ENCODE measurements at places on chromosomes 2 and 18.

DNA sequence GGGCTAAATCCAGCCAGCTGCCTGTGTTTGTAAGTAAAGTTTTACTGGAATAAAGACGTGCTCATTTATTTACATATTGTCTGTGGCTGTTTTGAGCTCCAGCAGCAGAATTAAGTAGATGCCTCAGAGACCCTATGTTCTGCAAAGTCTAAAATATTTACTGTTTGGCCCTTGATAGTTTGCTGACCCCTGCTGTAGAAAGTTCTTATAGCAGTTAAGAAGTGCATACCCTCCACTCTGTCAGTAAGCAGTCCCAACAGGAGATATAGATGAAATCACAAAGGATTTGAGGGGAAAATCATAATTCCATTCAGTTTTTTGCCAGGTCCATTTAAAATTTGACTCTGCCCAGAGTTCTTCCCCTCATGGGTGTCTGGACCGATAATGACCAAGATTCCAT, 50.1 kb upstream of the ITM2C start:
- DNase-seq, result no peak

GRCh38 chr2:127743477-127744026, 42.3 kb downstream of the SFT2D3 start:
- DNase-seq, result no peak

DNA sequence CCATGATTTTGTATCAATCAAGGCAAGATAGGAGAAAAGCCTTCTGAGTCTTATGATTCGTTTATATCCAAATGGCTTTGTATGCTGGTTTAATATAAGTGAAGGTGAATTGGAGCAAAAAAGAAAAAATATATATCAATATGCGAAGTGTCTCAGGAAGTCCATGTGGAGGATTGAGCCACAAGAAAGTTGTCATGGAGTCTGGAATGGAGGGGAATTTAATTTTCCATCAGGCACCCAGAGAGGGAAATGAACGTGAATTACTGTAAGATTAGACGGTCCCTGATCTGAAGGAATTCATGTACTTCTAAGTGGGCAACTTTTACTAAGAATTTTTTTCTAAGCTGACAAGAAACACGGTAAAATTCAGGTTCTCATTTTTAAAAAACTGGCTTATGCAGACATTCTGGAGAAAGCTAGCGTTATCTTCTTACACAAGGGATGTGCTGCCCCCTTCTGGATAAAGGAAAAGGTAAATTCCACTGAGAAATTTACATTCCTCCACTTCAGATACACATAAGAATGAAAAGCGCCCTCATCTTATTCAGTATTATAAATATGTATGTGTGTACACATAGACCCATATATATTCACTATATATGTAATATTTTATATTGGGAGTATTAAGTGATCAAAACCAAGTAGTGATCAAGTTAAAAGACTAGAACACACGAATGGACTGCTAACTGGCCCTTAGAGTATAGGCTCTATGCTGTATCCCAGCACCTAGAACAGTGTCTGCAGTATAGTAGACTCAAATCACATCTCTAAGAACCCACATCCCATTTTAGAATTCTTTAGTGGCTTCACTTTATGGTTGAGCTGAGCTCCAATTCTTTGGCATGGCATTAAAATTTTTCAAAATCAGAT, 289.0 kb upstream of the TFPI start:
- DNase-seq, result no peak

GRCh38 chr2:241798631-241799521, 10.1 kb upstream of the NEU4 start:
- DNase-seq, result no peak

- no peak for DNase-seq
These were observed 834 bp downstream of the ZNF638 start for GRCh38 chr2:71332435-71332796.

DNA sequence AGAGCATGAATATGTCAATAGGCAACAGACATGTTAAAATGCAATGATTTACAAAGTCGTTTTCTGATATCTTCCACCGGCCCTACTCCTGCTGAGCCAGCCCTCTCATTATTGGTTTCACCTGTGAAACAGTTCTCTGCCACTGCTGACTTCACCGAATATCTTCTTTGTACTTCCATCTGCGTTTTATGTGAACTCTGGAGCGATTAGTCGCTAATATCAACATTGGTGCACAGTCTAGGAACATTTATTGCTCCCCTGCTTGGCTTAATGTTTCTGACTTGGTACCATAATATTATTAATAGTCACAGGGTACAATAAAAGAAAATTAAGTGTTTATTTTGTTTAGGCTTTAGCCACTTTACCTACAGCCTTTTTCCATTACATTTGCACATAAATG, 105.5 kb downstream of the NCKAP5 start:
- DNase-seq, result no peak

- no peak for DNase-seq
These were observed 14.1 kb upstream of the EML6 start for GRCh38 chr2:54709336-54709809.

All from stimulated activated CD8-positive, alpha-beta memory T cell treated with anti-CD3 and anti-CD28 coated beads, Interleukin-15, amount 100 ng/mL, for 24 hours (primary cell).